ENCODE measurements at places on chromosomes 2 and 18. TPM values are rescaled to one million over a fixed set of nuclear protein-coding genes. Genes with fewer than 3 reads are reported as not detected.
A peak's percentile ranks its signal among the peaks of the same experiment; 100 is the strongest.

Gene NAT8
- not detected for total RNA-seq

Gene RNU2-63P
- total RNA-seq, result not detected

Gene MOGAT1
- total RNA-seq, result not detected

Gene ST6GAL2
- total RNA-seq, result 900 TPM

- peak overlapping the region; percentile 62 for H3K27ac ChIP-seq
- H3K4me1 ChIP-seq, result peaks cover 4% of the 10 kb centered on the region
- no peaks in the 10 kb centered on the region for H3K27me3 ChIP-seq
- H3K36me3 ChIP-seq, result no peaks in the 10 kb centered on the region
These were observed 205.9 kb downstream of the PTGR3 start for GRCh38 chr18:75003039-75003438.

GRCh38 chr18:8816220-8816619 lies 110.9 kb downstream of the MTCL1 start:
- H3K27ac ChIP-seq, result no peak overlapping the region
- no peaks in the 10 kb centered on the region for H3K27me3 ChIP-seq
- peaks cover 3% of the 10 kb centered on the region for H3K4me1 ChIP-seq
- no peak overlapping the region for H3K4me3 ChIP-seq
- no peaks in the 10 kb centered on the region for H3K36me3 ChIP-seq

GRCh38 chr2:219433666-219434467 lies 776 bp upstream of the SPEG start:
- no peaks in the 10 kb centered on the region for H3K36me3 ChIP-seq
- no peaks in the 10 kb centered on the region for H3K27me3 ChIP-seq
- H3K27ac ChIP-seq, result peak overlapping the region; percentile 89
- peaks cover 66% of the 10 kb centered on the region for H3K4me1 ChIP-seq
- no peak for DNase-seq
- no peak overlapping the region for H3K4me3 ChIP-seq

GRCh38 chr18:34223164-34223892 lies 1.4 kb downstream of the NOL4 start:
- H3K27ac ChIP-seq, result no peak overlapping the region
- H3K4me1 ChIP-seq, result no peaks in the 10 kb centered on the region
- H3K36me3 ChIP-seq, result no peaks in the 10 kb centered on the region
- peak overlapping the region; percentile 77 for H3K4me3 ChIP-seq
- no peak for DNase-seq
